ENCODE measurements at places on chromosomes 5 and 9.
A peak's percentile ranks its signal among the peaks of the same experiment; 100 is the strongest.

DNA sequence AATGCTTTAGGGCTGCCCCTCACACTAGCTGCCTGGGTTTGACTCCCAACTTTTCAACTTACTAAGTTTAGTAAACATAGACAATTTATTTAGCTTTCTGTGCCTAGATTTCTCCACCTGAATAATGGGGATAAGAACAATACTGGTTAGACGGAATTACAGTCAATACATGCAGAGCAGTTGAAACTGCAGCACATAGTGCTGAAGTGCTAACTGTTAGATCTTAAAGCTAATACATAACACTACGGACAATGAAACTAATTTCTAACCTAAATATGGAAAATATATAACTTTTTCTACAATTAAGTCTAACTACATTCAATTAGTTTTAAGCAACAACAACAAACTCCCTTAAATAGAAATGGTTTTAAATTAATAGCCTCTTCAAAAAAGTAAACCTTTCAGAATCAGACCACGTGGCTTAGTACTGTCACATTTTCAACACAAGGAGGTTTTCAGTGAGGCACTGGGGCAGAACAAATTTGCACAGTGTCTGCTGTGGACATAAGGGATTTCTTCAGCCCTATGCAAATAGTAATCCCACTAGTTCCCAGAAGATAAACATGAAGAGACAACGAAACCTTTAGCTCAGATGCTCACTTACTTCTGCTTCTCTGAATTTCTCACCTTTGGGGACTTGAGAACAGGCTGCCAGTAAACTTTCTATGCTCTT lies 293.4 kb downstream of the EDIL3 start:
- no peak for DNase-seq

DNA sequence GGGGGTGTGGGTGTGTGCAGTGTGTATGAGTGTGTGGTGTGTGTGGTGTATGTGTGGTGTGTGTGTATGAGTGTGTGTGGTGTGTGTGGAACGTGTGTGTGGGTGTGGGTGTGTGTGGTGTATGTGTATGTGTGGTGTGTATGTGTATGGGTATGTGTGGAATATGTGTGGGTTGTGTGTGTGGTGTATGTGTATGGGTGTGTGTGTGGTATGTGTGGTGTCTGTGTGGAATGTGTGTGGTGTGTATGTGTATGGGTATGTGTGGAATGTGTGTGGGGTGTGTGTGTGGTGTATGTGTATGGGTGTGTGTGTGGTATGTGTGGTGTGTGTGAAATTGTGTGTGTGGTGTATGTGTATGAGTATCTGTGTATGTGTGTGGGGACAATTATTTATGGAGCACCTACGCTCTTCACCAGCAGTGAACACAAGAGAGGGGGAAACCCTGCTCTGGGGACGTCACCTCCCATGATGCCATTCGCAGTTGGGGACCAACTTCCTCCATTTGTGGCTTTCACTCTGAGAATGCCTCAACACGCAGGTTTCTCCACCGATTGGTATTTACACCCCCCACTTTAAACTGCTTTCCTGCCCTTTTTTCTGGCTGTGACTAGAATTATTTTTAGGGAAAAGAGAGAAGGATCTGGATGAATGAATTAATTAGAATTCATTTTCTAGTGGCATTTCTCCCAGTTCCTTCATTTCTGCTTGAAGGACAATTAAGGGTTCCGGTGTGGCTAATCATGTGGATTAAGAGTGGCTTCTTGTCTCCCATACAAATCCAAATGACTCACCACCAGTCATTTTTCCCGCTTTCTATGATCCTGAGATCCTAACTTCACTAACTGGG lies 238.1 kb downstream of the ROR2 start:
- peak; percentile 80 for DNase-seq

GRCh38 chr5:38582293-38582974 lies 26.0 kb upstream of the LIFR start:
- DNase-seq = no peak

DNA sequence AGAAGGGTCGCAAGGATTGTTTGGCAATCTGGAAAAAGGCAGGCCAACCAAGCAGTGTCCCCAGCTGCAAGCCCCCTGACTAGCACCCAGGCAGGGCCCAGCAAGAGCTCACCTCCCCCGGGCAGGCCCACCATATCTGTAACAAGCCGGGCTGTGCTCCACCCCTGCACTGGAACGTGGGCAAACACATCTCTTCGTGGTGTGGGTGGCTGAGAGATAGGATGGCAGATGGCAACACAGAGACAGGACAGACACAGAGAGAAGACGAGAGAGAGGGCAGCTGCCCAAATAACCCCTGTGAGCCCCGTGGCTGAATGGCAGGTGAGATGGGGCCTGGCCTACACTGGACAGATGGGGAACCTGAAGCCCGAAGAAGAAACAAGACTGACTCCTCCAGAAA lies 9.4 kb downstream of the BBLN start:
- no peak for DNase-seq

GRCh38 chr5:108334225-108334624 lies 47.7 kb downstream of the FBXL17 start:
- no peak for DNase-seq

GRCh38 chr5:151770383-151771258 lies 1.1 kb upstream of the G3BP1 start:
- no peak for DNase-seq

DNA sequence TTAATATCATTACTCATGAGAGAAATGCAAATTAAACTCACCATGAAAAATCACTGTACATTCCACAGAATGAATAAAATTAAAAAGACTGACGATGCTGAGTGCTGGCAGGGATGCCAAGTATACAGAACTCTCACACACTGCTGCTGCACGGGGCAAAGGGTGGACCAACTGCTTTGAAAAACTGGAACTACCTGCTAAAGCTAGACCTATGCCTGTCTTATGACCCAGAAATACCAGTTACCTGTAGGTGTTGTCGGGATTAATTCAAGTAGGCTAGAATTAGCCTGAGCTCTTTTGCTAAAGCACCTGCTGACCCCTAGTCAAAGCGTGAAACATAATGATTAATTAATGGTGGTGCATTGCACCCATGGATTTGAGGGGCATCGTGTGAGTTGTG lies 36.5 kb upstream of the ANKRD18A start:
- no peak for DNase-seq

DNA sequence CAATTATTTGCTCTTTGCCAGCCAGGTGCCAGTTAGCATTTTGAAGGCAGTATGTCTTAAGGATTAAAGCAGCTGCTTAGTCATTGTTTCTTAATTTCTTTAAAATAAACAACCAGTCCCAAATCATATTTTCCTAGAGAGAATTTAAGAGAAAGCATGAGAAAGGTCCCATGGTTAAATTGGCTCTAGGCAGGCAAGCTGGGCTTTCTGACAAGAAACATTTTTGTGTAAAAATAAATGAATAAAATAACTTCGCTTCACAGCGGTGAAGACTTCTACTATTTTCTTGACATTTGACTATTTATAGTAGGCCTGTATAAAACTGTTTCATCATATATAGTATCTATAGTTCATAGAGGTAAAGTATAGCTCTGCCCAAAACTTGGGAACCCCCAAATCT lies 617.7 kb upstream of the C9orf72 start:
- DNase-seq = no peak

DNA sequence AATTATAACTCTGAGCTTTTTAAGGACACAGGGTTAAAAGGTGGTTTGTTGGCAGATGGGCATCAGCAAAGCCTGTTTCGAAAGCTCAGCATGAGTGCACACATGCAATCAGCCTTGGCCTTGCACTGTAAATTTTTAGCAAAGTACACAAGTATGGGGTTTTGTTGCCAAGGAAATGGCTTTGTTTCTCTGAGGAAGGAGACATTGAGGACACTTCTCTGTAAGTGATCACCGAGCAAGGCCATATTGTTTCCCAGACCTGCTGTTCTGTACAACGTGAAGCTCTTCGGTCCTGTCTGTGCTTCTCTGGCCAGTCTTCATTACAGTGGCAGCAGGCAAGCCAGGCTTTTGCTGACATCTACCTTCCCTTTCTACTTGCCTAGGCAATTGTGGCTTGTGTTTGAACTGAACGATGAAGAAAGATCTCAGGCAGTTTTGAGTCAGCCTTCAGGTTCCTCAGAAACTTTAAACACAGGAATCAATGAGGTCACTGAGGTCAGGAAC lies 27.9 kb upstream of the GLRX start:
- DNase-seq = no peak

GRCh38 chr5:179307931-179308471 lies 37.3 kb downstream of the ADAMTS2 start:
- DNase-seq = no peak

DNA sequence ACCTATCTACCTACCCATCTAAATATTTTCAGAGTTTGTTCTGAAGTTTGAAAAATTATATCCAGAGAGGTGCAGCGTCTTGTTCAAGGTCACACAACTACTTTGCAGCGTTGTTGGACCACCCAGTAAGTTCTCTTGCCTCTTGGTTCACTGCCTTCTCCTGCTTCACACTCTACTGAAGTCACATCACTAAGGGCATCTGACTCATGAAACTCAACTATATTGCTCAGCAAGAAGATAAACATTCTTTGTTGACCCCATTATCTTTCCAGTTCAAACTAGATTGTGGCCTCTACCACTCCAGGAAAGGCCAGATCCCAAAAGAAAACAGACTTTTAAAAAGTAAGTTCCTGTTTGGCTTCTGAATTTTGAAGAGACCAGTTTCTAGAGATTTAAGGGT lies 326.9 kb downstream of the SLIT3 start:
- DNase-seq = no peak

GRCh38 chr5:80763211-80763610 lies 108.4 kb upstream of the DHFR start:
- DNase-seq = no peak

GRCh38 chr5:10673407-10673806 lies 87.6 kb downstream of the DAP start:
- DNase-seq = no peak

GRCh38 chr9:12133416-12133815 lies 559.8 kb upstream of the TYRP1 start:
- DNase-seq = no peak

- DNase-seq = no peak
Observed at GRCh38 chr9:90580576-90580975, 62.0 kb downstream of the DIRAS2 start.

DNA sequence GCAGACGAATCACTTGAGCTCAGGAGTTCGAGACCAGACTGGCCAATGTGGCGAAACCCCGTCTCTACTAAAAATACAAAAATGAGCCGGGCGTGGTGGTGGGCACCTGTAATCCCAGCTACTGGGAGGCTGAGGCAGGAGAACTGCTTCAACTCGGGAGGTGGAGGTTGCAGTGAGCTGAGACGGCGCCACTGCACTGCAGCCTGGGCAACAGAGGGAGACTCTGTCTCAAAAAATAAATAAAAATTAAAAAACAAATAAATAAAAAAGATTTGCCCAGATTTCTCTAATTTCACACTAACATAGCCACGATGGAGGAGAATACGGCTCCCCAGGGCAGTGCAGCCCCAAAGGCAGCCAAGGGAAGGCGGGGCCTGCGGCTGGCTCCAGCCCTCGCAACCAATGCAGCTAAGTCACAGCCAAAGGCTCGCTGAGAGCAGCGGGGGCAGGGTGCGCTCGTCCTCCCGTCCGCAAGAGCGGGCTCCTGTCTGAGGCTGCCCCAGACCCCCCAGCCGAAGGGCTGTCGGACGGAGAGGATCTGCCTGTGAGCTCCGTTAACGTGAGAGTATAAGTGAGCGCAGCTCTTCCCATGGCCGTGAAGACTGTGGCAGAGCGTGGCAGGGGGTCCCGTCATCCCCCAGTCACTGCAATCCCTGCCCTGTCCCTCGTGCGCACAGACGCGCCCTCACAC lies 43.5 kb downstream of the SLC12A7 start:
- no peak for DNase-seq

DNA sequence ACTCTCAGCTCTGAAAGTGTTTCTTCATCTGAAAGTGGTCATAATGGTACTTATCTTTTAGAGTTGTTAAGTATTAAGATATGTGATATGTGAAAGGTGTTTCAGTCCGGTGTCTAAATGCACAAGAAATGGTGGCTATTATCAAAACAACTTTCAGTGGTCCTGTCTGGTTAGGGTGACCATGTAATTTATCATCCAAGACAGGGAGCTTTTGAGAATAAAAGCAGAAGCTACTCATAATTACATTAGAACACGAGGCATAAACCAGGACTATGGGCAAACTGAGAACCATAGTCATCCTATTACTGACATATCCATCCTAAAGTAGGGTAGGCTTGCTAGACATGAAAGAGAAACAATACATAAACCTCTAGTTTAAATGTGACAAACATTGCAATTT lies 418.1 kb upstream of the SEMA6A start:
- DNase-seq = no peak

GRCh38 chr5:81590498-81591384 lies 160.2 kb downstream of the SSBP2 start:
- DNase-seq = no peak

- DNase-seq = no peak
Observed at GRCh38 chr9:20312732-20313131, 309.6 kb downstream of the MLLT3 start.

GRCh38 chr5:23105021-23105420 lies 251.9 kb upstream of the CDH12 start:
- DNase-seq = no peak

DNA sequence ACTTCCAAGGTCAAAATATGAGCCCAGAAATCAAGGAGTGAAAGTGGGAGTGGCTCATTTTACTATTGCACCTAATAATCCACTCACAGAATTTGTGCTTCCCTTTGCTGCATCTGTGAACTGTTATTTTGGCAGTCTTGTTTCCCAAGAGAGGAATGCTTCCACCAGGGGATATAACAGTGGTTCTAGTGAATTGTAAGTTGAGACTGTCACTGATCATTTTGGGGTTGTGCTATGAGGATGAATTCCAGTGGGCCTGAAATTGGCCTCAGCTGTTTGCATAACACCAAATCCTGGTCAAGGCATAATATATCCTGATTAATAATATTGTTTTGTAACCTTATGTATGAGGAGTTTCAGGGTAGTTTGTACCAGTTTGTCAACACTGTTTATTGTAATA lies 14.4 kb downstream of the FAM200C start:
- DNase-seq = no peak

- DNase-seq = no peak
Observed at GRCh38 chr5:78972654-78973428, 12.3 kb downstream of the ARSB start.

GRCh38 chr5:42360056-42360455 lies 63.2 kb upstream of the GHR start:
- no peak for DNase-seq

GRCh38 chr9:122053064-122053463 lies 40.0 kb downstream of the TTLL11 start:
- no peak for DNase-seq

DNA sequence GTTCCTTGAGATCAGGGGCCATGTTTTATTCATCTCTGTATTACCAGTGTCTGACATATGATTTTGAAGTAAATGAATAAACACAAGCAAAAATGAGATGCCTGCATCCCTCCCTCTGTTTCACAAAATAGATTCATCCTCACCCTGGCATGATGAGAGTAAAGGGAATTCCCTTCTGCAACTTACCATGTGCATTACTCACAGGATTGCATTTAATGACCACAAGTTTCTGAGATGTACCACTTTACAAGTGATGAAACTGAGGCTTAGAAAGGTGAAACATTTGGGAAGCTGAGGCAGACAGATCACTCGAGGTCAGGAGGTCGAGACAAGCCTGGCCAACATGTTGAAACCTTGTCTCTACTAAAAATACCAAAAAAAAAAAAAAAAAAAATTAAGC lies 74.2 kb upstream of the TNFSF8 start:
- DNase-seq = no peak

GRCh38 chr5:155850370-155850769 lies 476.6 kb upstream of the SGCD start:
- DNase-seq = no peak
